ENCODE measurements at places on chromosomes 5 and 9.

DNA sequence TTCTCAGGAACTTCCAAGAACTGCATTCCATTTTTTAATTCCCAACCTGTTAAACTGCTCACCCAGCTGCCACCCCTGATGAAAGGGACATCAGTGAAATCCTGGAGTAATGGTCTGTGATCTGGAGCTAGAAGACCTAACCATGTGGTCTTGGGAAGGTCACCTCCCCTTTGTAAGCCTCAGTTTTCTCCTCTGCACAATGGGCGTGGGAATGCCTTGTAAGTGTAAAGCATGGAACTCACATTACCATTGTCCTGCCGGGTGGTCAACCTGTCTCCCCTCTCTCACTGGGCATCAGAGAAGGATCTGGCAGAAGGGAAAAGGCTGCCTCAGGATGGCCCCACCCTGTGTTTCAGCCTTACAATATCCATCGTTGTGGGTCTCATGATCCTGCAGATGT lies 15.3 kb upstream of the CCDC180 start:
- no peak for DNase-seq

- no peak for DNase-seq
These were observed 47.9 kb upstream of the SLC12A2 start for GRCh38 chr5:128035689-128036088.

- DNase-seq = peak; percentile 82
These were observed 14.9 kb upstream of the FGFR4 start for GRCh38 chr5:177071666-177072385.

DNA sequence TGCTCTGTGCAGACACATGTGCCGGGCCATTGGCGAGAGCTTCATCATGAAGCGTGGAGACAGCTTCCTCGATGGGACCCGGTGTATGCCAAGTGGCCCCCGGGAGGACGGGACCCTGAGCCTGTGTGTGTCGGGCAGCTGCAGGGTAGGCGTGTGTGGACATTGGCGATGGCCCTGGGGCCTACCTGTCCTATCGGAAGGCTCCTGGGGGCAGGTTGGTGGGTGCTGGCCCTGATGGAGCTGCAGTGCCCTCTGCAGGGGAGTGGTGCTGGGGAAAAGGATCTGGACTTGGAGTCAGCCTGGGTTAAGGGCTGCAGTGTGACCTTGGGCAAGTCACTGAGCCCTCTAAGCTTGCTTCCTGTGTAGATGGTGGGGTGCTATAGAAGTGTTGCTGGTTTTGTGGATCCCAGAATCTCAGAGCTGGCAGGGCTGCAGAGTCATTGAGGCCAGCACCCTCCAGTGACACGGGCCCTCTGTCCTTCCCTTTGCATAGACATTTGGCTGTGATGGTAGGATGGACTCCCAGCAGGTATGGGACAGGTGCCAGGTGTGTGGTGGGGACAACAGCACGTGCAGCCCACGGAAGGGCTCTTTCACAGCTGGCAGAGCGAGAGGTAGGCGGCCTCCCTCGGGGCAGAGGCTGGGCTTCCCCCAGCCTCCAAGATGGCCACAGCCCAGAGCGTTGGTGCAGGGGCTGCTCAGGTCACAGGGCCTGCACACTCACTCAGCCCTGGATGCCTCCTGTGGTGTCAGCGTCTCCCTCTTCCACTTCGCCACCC lies 15.8 kb downstream of the ADAMTS13 start:
- no peak for DNase-seq

- DNase-seq = no peak
These were observed 94.4 kb upstream of the ITGA1 start for GRCh38 chr5:52693280-52693679.

- no peak for DNase-seq
These were observed 39.4 kb upstream of the AIF1L start for GRCh38 chr9:131056781-131057506.

DNA sequence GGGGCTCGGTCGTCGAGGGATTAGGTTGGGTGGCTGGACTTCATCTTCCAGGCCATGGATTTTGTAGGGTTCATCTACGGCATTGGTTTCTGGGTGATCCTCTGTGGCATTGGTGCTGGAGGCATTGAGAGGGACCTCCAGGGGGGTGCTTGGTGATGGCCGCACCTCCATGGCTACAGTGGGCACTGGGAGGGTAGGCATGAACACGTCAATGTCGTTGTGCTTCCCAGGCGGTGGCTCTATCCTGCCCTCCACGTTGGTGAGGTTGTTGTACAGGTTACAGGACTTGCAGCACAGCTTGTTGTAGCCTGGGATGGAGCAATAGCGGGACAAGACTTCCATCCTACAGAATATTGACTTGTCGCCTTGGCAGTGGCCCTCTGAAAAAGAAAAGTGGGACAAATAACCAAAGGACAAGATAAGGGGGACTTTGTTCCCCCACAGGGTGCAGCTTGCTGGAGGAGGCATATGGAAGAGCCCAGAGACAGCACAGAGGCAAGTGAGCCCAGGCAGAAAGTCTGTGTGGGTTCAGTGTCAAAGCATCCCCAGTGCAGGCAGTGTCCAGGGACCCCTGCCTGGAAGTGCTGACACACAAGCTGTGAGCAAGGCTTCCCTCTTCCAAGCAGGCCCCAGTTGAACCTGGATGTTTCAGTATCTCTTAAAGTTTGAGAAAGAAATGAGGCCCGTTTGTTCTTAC lies 53.9 kb downstream of the ZNF354C start:
- no peak for DNase-seq

DNA sequence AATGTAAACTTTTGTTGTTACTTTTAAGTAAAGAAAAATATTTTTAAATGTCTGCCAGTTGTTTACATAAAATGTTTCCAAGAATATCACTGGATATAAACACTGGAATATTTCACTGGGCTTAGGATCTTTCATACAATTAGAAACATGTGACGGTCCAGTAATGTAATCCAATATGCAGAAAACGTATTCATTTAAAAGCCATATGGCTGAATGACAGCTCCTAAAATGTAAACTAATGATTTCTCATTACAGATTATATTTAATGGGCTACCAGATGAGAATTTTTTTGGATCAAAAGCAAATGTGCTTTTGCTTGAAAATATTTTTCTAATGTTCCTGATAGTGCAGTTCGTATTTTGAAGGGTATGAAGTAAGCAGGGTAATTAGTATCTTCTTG lies 124.3 kb downstream of the TTC39B start:
- no peak for DNase-seq

- no peak for DNase-seq
These were observed 20.8 kb downstream of the GABBR2 start for GRCh38 chr9:98687911-98688310.

- DNase-seq = no peak
These were observed 51.1 kb downstream of the AHRR start for GRCh38 chr5:372556-372995.

GRCh38 chr5:62702126-62702525 lies 123.5 kb downstream of the LRRC70 start:
- no peak for DNase-seq

GRCh38 chr5:110727025-110727314 lies 499 bp upstream of the TMEM232 start:
- DNase-seq = no peak

GRCh38 chr9:16598316-16598715 lies 272.2 kb downstream of the BNC2 start:
- no peak for DNase-seq

DNA sequence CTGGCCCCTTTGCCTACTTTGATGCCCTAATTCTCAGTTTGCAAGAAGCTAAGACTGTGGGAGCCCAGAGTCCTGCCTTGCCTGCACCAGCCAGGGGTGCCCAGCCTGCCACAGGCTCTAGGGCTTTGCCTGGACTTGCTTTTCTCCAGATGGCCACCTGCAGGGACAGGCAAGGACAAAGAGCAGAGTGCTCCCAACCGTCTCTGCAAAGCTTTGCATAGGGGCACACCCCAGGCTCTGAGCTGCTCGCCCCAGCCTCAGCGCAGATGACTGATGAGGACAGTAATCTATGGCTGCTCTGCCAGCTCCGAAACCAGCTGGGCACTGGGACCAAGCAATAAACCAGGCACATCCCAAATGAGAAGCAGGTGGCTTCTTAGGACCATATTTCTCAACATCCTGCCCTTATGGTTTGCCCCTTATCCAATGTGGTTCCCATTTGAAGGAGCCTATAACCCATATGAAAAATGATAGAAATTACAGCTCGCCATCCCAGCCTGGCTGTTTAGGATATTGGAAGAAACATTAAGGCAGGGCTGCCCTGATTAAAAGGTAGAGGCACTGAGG lies 25.4 kb upstream of the TCF7 start:
- no peak for DNase-seq

- DNase-seq = no peak
These were observed 204.3 kb downstream of the PIK3R1 start for GRCh38 chr5:68419637-68420452.

GRCh38 chr5:16740811-16741392 lies 124.1 kb upstream of the RETREG1 start:
- DNase-seq = no peak

GRCh38 chr9:94974154-94974879 lies 247.8 kb downstream of the AOPEP start:
- no peak for DNase-seq

- DNase-seq = no peak
These were observed 159.5 kb upstream of the SPEF2 start for GRCh38 chr5:35457912-35458823.

DNA sequence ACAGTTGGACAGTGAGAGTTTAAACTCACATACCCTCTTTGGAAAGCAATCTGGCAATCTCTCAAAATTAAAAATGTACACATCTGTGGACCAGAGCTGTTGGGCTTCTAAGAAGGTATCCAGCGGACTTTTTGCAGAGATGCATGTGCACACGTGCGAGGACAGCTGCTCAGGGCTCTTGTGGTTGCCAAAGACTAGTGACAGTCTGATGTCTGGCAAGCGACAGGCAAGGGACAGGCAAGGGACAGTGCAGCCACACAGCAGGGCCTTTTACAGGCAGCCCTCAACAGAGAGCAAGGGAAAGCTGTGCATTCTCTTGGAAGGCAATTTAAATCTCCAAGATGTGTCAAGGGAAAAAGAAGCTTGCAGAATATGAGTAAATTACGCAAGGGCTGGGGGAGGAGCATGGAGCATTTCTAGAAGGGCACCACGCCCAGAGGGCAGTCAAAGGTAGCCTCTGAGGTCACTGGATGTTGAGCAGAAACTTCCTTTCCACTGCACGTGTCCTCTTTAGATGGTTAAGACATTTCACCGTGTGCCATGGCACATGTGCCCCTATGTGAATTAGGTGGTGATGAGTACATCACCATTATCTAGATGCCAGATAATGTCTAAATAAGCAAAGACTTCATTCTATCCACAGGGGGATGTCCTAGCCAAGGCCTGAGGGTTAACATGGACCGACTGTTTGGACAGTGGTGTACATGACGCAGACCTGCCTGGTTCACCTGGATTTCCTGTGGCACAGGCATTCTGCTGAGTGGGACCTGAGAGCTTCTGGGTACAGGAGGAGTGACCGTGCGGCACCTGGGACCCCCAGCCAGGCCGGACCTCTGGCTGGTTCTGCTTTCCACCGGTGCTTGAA lies 9.1 kb downstream of the GFPT2 start:
- DNase-seq = no peak

- no peak for DNase-seq
These were observed 153.4 kb upstream of the MPDZ start for GRCh38 chr9:13432904-13433303.

GRCh38 chr5:123705741-123706140 lies 193.8 kb downstream of the CSNK1G3 start:
- no peak for DNase-seq

DNA sequence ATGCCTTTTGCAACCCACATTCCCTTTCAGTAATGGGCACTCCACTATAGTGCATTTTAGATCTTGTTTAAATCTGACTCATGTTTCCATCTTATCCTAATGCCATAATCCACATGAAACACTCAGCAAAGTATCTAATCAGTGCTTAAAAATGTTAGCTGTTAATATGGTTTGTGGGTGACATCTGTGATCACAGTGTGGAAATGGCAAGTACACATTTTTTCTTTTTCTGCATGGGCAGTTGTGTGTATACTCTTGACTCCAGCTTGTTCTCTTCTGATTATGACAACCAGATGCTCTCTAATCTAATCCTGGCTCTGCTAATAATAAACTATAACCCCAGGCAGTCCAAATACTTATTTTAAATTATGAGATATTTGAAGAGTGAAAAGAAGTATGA lies 103.3 kb downstream of the EDIL3 start:
- no peak for DNase-seq

GRCh38 chr5:139388198-139388821 lies 1.4 kb downstream of the MZB1 start:
- DNase-seq = no peak

DNA sequence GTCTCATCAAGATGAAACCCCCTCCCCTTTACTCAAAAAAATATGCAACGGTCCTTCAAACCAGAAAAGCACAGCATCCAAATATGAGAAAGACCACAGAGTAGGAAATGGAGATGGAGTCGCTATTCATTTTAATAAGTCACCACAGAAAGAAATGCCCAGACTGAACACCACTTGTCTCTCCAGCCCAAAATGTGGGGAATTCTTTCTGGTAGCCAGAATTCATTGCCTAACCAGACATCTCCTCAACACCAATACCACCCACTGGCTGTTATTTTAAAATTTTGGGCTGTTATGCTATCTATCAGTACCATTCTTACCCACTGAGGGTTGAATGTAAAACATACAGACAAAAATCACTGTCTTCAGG lies 100.1 kb downstream of the SUSD1 start:
- no peak for DNase-seq

- no peak for DNase-seq
These were observed 16.7 kb upstream of the CD74 start for GRCh38 chr5:150429410-150429873.

All from Panc1 (cell line).